Subcutaneous preadipocyte (primary cell): ENCODE measurements at places on chromosomes 11 and 22. TPM values are rescaled to one million over a fixed set of nuclear protein-coding genes. Genes with fewer than 3 reads are reported as not detected.

CEND1 gene
- 0.37 and 2.2 TPM in 2 replicates for total RNA-seq

POU2AF3 gene
- total RNA-seq, result not detected in 2 replicates

RPL27A gene
- 578 and 1,099 TPM in 2 replicates for total RNA-seq

NXPE1 gene
- total RNA-seq, result not detected in 2 replicates

PGM2L1 gene
- 0.98 and 1.1 TPM in 2 replicates for total RNA-seq

IL17RA gene
- 7.2 and 7.7 TPM in 2 replicates for total RNA-seq

MAPK12 gene
- 24.3 and 34.8 TPM in 2 replicates for total RNA-seq

OTOG gene
- not detected in 2 replicates for total RNA-seq
